ENCODE measurements at places on chromosomes 1 and 21.

GRCh38 chr1:236471653-236472052 is 52.1 kb upstream of the LGALS8 start:
- DNase-seq, result no peak

GRCh38 chr1:165773324-165773965 is 4.8 kb upstream of the TMCO1 start:
- peak; percentile 94 for DNase-seq

- no peak for DNase-seq
Observed at GRCh38 chr1:24900985-24901781, 28.9 kb downstream of the RUNX3 start.

DNA sequence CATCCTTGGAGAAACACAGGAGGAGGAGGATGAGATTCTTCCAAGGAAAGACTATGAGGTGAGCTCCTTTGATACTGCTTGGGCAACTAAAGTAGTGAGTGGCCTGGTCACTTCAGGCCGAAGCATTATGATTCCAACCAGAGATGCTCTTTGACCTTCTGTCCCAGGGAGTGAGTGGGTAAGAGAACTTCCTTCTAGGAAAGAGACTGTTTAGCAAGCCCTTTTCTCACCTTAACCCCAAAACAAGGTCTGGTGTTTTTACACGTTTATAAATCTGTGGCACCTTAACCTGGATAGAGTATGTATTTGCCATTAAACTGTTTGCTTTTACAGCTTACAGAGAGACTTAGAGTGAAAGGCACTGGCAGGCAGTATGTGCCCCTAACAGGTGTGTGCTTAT is 1.1 kb downstream of the CLCN6 start:
- no peak for DNase-seq

- DNase-seq, result no peak
Observed at GRCh38 chr1:241440904-241441303, 78.7 kb downstream of the FH start.

GRCh38 chr1:163131981-163132380 is 62.8 kb downstream of the RGS4 start:
- DNase-seq, result no peak

- DNase-seq, result no peak
Observed at GRCh38 chr1:86190873-86191272, 34.3 kb upstream of the COL24A1 start.

DNA sequence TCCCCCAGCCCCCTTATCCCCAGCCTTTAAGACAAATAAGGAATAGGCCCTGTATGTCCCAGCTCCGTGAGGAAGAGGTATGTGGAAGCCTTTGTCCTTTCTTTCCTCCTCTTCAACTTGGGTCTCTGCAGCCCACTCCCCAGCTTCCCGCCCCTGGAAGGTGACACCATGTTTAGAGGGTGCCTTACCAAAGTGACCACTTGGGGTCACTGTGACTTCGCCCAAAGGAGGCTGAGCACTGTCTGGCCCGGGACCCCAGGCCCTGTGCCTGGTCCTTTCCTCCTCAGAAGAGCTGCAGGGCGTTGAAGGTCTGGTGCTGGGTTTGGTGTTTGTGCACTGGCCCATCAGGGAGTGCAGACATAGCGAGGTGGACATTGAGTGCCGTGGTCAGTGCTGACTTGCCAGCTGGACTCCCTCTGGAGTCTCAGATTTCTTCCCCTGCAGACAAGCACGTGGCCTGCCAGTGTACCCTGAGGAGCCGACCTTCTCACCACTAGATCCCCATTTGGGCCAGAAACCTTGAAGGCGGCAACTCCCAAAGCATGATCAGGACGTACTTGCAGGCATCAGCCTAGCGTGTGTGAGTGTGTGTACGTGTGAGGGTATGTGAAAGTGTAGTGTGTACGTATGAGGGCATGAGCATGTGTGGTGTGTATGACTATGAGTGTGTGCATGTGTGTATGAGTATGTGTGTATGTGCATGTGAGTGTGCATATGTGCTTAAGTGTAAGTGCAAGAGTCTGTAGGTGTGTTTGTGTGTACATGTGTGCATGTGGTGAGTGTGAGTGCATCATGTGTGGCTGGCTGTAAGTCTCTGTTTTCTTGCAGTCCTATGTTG is 181.4 kb upstream of the KIAA0040 start:
- DNase-seq, result peak; percentile 3

GRCh38 chr1:180954801-180955165 is 42.1 kb downstream of the KIAA1614 start:
- DNase-seq, result no peak

DNA sequence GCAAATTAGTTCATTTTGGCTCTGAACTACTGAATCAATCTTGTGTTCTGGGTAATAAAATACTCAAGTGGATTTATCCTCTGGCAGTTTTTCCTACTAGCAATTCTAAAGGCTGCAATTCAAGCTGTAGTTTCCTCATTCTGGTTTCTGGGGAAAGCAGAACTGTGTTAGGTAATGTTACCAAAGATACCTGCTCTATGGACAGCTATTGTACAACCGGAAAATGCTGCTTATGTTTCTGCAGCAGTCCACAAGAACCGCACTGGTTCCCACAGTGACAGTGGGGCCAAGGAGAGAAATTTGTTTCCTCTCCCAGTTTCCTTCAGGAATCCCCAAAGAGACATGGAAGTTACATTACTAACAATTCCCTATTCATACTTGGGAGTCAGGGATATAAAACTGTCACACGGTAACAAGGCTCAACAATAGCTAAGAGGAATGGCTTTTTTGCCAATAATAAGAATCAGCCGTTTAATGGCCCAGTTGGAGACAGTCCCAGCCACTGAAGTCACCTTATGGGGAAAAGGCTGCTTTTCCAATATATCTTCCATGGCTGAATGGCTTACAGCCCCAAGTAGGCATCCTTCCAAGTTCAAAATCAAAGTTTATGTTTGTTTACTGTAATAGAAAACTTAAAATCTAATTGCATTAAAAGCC is 52.6 kb downstream of the PCNX2 start:
- DNase-seq, result no peak

- no peak for DNase-seq
Observed at GRCh38 chr1:49523764-49524163, 500.0 kb downstream of the AGBL4 start.

DNA sequence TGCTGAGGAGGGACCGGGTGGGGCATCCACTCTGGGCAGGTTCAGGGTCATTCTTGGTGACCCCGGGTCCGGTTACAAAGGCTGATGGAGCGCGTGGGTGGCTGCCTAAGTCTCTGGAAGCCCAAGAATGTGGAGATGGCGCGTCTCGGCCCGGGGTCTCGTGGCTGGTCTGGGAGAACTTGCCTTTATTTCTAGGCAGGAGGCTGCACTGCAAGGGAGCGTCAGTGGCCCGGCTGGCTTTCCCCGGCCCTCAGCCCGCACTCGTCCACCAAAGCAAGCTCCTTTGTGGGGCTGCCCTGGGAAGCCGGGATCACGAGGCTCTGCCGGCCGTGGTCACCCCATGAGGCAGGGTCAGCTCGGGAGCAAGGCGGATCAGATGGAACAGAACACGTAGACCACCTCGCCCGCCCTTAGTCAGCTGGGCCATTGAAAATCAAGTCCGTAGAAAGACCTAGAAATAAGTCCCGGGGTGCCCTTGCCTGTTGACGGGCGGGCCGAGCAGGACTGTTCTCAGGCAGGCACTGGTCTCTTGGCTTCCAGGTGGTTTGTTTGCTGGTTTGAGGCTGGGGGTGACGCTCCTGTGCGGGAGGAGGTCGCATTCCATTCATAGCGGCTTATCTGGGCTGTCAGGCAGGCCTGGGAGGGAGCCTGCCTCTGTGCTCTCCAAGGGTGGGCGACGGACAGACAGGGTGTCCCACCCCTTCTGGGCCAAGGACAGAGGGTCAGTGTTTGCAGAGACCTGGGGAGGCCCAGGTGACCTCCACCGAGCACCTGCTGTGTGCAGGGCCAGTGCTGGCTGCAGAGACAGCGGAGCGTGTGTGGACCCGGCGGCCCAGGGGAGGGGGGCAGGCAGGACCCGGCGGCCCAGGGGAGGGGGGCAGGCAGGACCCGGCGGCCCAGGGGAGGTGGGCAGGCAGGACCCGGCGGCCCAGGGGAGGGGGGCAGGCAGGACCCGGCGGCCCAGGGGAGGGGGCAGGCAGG is 25.8 kb downstream of the COL18A1 start:
- no peak for DNase-seq

DNA sequence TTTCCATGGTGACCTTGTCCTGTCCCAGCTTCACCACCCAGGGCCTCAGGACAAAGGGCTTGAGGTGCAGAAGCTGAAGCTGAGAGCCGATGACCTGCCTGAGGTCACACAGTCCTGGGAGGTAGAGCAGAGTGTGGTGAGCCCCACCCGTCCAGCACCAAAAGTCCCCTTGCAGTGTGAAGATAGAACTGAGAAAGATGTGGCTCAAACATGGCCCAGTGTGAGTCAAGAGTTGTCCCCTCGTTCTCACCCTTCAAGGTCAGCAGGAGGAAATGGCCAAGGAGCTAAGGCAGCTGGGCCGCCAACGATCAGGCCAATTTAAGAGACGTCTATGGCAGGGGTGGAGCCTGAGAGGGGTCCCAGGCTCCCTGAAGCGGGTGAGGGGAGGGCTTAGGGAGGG is 157.5 kb upstream of the KLHDC7A start:
- DNase-seq, result no peak

- no peak for DNase-seq
Observed at GRCh38 chr1:214439352-214440119, 111.9 kb downstream of the PTPN14 start.

GRCh38 chr21:27164208-27165177 is 197.6 kb upstream of the ADAMTS5 start:
- no peak for DNase-seq

GRCh38 chr21:32777269-32777668 is 5.7 kb upstream of the PAXBP1 start:
- no peak for DNase-seq

DNA sequence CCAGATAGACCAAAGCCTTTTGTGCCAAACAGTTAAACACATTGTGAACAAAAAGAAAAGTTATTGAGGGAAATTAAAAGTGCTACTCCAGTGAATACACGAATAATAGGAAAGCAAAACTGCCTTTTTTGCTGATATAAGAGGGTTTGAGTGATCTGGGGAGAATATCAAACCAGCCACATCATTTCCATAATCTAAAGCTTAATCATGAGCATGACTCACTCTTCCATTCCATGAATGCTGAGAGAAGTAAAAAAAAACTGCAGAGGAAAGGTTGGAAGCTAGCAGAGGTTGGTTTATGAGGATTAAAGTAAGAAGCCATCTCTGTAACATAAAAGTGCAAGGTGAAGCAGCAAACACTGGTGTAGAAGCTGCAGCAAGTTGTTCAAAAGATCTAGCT is 350.6 kb upstream of the NCAM2 start:
- peak; percentile 23 for DNase-seq

GRCh38 chr21:36890086-36890485 is 76.4 kb downstream of the HLCS start:
- no peak for DNase-seq

DNA sequence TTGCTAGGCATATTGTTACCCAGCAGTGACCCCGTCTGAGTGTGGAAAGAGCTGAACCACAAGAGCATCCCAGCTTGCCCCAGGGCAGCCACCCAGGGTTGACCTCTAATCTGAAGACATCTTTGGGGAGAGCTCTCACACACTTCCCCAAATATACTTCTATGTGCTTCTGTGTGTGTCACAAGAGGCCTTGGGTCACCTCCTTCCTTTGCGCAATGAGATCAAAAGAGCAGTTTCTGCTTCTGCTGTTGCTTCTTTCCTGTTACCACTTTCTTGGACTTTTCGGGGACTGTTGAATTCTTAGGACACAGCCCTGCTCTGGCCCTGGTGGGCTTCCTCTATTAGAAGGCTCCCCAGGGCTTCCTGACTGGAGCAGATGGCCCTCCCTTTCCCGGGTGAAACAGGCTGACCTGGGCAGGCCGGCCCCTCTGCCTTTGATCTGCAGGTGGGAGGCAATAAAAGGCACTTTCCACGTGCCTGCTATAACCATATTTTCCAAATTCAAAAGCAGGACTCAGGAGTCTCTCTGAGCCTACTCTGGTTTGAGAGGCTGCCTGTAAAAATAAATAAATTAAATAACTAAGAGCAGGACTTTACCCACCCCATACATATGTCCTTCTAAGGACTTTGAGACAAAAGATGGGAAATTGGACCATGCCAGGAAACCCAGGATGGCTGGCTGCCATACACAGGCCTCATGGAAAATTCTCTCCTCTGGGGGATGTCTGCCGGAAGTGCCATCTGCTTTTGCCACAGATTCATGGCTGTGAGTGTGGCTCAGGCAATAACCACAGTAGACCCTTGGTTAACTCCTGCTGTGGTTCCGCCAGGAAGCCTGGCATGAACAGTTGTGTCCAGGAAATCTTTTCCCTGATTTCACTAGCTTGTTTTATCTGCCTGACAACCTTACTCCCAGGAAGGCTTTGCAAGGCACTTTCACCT is 28.3 kb upstream of the RCSD1 start:
- no peak for DNase-seq

GRCh38 chr1:218494449-218494852 is 149.3 kb downstream of the TGFB2 start:
- no peak for DNase-seq

DNA sequence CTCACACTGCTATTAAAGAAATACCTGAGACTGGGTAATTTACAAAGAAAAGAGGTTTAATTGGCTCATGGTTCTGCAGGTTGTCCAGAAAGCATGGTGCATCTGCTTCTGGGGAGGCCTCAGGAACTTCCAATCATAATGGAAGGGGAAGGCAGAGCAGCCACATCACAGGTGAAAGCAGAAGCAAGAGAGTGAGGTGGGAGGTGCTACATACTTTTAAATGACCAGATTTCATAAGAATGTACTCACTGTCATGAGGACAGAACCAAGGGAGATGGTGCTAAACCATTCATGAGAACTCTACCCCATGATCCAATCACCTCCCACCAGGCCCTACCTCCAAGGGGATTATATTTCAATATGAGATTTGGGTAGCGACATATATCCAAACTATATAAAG is 55.7 kb downstream of the MRPL39 start:
- no peak for DNase-seq

DNA sequence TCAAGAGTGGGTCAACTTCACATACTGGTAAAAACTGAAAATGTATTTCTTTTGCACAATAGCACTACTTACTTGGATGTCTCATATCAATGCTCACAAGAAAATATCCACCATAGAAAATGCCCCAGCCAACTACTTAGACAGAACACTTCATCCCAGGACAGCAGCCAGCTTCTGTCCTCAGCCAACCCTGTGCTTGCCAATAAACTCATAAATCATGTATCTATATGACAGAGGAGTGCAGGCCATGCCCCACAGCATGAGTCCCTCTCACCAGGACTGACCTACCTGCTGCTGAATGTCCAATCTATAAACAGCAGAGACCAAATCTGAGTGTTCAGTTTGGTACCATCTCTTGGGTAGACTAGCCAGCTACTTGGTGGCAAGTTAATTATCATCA is 179.3 kb downstream of the OMA1 start:
- DNase-seq, result no peak
